ENCODE measurements at places on chromosomes 7 and 10. TPM values are rescaled to one million over a fixed set of nuclear protein-coding genes. Genes with fewer than 3 reads are reported as not detected.

Gene PDGFA
- 174 TPM for total RNA-seq

Gene MSS51
- total RNA-seq = 2.9 TPM

Gene ZNF479
- not detected for total RNA-seq

Gene FGF8
- total RNA-seq = not detected

Gene TMEM72
- total RNA-seq = not detected

Gene GHRHR
- total RNA-seq = 1.4 TPM

Gene TSPAN33
- total RNA-seq = 8.3 TPM

Gene LDB3
- 132 TPM for total RNA-seq

Gene AKR1D1
- total RNA-seq = not detected

Gene LIPM
- total RNA-seq = not detected

Gene SLC16A9
- 3.3 TPM for total RNA-seq

Gene UNC5B
- total RNA-seq = 7.9 TPM

Gene PAPOLB
- 0.26 TPM for total RNA-seq

Gene BUB3
- 42.9 TPM for total RNA-seq

Gene ATOH7
- total RNA-seq = 0.23 TPM

Gene ZNF777
- 7.8 TPM for total RNA-seq

Gene CPED1
- 119 TPM for total RNA-seq

Gene FRA10AC1
- total RNA-seq = 32.5 TPM

Gene CPA4
- total RNA-seq = 1.0 TPM

Gene PLA2G12B
- not detected for total RNA-seq

Gene KLF14
- 0.12 TPM for total RNA-seq

Gene LRGUK
- total RNA-seq = 0.58 TPM
